HuH-7.5 (cell line): ENCODE measurements at places on chromosomes 2 and 18.

DNA sequence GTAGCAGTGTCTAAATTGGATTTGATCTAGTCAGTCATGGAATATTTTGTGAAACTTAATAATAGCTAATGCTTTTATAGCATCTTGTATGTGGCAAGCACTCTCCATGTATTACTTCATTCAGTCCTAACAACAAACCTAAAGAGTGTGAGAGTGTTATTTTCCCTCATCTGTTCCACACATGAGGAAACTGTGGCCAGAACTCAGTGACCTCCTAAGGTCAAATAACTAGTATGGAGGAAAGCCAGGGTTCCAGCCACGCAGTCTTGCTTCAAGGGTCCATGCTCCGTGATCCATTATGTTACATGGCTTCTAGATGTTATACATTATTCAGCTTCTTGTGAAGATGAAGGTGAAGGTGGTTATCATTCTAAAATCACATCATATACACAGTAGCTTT, 45.5 kb downstream of the TWSG1 start:
- DNase-seq, result no peak

DNA sequence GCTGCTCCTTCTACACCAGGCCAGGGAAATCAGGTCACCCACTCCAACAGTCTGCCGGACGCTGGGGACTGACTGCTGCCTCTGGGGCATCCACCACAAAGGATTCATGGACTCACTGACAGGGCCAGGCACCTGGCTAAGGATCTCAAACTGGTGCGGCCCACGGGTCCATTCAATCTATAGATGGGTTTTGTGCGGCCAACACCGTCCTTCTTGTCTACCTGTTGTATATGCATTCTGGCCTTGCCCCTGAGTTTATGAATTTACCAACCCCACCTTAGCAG, 10.9 kb upstream of the SLC20A1 start:
- no peak for DNase-seq

- no peak for DNase-seq
Observed at GRCh38 chr2:9484533-9484932, 10.2 kb downstream of the IAH1 start.

GRCh38 chr18:49613641-49614151, 51.8 kb downstream of the LIPG start:
- no peak for DNase-seq

- DNase-seq, result no peak
Observed at GRCh38 chr2:212535996-212536816, 2.4 kb downstream of the ERBB4 start.

DNA sequence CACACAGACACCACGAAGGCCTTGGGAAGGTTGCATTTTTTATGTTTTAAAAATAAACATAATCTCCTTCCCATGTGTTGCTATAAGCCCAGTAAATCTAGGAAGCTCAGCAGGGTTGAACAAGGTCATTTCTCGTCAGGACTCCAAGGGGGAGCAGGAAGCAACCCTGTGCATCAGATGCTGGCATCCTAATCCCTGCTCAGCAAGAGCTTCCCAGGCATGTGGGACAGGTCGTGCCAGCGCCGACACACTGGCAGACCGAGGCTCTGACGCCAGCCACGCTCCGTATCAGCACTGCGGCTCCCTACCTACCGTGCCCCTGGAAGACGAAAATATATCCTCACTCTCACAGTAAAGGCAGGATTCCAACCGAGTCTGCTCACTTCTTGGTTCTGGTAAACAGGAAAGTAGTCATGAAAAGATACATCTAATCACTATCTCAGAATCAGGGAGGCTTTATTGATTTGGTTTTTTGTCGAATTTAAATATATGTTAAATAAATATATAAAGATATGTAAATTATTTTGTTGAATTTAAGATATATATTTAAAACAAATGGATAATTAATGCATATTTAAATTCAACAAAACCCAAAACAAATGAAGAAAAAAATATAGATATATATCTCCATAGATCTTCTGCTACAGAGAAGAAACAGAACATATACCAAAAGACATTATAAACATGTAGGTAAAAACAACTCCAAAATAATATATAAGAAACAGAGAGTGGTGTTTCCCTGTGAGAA, 61.4 kb downstream of the TXNL1 start:
- DNase-seq, result no peak

DNA sequence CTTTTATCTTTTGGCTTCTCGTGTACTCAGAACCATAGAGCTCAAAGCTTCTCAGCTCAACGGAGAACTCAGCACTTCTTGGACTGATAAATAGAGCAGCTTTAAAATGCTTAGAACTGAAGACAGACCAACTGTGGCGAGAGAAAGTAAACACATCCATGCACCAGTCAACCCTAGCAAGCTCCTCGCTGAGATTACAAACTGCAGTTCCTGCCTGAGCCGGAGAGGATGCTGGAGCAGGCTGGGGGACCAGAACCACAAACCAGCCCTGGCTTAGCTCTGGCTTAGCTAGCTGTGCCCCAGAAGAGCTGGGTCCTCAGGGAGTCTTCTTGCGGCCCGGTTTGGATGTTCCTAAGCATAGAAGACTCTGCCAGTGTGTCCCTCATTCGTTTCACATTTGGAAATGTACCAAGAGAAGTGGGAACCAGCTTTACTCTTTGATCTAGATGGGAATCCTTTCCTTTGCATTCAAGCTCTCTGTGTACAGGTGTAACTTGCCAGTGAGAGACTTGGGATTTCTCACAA, 5.6 kb downstream of the PAX8 start:
- DNase-seq, result no peak
